ENCODE measurements at places on chromosomes 12 and 14.

DNA sequence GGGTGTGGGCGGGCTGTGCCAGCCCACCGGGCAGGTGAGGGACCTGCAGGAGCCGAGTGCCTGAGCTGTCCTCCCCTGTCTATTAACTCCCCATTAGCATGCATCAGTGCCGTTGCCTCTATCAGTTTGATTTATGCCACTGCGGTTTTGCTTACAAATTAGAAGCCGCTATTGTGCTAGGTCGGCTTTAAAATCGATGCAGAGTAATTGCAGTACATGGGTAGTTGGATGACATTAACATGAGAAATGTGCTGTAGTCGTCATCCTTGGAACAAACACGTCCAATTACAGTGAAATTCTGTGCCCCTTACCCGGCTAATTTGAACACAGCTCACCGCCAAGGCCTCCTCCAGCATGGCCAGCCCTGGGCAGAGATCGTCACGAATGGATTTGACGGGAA, 145.8 kb downstream of the TSPAN9 start:
- no peak for DNase-seq

DNA sequence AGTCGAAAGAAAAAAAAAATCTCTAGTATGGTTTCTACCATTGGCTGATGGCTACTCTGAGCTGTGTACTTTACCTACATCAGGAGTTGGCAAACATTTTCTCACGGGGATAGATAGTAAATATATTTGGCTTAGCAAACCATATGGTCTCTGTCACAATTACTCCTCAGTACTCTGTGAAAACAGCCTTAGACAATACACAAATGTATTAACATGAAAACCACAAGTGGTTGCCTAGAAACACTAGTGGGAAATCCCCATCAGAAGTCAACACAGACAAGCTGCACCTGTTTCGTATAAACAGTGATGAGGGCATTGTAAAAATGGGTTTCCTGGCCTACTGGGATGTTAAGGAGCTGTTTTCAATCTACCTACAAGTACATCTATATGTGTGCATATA, 84.6 kb upstream of the NAV3 start:
- DNase-seq = no peak

- DNase-seq = peak; percentile 40
Observed at GRCh38 chr14:95319312-95320077, at the start of gene CLMN. Gene CLMN (minus strand): TSS chr14:95319908. CDS start chr14:95319792, 116 bp downstream.

GRCh38 chr14:56949828-56950227, 139.5 kb upstream of the OTX2 start:
- no peak for DNase-seq

GRCh38 chr14:63174760-63175191, 29.5 kb upstream of the RHOJ start:
- no peak for DNase-seq

- peak; percentile 35 for DNase-seq
Observed at GRCh38 chr14:34665785-34666435, 36.0 kb upstream of the SNX6 start.

DNA sequence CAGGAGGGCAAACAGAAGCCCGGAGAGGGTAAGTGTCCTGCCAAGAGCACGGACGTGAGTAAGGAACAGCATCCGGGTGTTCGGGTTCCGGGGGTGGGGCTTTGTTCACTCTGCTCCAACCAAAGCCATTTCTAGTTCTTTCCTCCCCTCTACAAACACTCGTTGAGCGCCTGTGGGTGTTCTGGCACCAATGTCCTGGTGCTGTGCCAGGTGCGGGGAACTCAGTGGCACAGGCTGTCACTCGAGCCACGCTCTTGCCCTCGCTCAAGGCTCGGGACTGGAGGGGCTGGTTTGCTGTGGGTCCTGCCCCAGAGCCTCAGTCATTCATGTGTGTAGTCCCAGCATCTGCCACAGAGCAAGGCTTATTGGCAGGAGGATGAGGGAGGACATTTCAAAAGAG, 157.5 kb downstream of the CALM1 start:
- DNase-seq = no peak

DNA sequence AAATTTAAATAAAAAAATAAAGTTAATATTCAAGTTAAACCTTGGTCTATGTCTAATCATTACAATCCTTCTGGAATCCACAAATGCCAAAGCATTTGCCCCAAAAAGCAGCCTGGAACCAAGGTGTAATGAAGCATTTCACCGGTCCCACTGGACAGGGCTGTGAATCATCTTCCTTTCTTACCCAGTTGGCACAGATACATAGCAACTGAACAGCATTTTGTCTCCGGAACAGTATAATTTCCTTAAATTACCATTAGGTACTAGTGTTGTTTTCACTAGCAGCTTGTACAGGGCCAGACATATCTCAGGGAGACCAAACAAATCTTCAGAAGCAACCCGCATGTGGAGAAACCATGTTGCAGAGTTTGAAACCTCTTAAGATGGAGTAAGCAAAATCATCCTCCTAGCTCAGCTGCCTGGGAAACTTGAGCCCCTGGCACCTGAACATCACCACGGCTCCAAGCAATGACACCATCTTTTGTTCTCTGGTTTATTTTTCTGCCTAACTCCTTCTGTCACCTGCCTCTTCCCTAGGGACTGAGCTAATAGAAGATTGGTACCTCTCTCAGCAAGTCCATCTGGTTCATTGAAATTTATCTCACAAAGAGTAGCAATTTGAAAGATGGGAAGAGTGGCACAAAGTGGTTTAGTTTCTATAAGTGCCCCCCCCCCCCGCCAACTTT, 17.9 kb upstream of the MDM1 start:
- no peak for DNase-seq

DNA sequence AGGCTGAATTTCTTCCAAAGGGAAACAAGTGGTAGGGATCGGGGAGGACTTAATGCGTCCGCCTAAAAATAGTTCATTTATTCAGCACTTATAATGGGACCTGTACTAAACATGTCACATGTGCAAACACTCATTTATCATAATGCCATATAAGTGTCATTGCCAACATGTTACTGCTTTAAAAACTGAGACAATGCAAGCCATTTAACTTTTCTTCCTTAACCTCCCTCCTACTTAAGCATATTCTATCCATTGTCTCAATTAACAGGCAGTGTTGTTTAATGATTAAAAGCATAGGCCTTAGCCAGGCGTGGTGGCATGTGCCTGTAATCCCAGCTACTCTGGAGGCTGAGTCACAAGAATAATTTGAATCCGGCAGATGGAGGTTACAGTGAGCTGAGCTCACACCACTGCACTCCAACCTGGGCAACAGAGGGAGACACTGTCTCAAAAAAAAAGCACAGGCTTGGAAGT, 13.5 kb upstream of the SCFD1 start:
- no peak for DNase-seq

DNA sequence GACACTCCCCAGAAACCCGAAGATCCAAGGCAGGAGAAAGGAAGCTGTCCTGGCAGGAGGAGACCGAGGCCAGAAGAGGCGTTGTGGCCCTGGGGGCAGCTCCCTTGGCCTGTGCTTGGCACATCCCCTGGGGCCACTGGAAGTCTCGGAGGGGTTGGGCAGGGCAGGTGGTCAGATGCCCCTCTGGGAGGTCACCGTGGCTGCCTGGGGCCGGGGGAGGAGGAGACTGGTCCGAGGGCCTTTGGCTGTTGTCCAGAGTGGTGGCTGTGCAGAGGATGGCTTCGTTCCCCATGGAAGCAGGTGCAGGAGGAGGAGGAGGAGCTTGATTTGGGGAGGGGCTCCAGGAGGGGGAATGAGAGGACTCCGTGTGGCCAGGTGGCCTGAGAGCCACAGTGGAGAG, 3.3 kb upstream of the NUDT14 start:
- no peak for DNase-seq

DNA sequence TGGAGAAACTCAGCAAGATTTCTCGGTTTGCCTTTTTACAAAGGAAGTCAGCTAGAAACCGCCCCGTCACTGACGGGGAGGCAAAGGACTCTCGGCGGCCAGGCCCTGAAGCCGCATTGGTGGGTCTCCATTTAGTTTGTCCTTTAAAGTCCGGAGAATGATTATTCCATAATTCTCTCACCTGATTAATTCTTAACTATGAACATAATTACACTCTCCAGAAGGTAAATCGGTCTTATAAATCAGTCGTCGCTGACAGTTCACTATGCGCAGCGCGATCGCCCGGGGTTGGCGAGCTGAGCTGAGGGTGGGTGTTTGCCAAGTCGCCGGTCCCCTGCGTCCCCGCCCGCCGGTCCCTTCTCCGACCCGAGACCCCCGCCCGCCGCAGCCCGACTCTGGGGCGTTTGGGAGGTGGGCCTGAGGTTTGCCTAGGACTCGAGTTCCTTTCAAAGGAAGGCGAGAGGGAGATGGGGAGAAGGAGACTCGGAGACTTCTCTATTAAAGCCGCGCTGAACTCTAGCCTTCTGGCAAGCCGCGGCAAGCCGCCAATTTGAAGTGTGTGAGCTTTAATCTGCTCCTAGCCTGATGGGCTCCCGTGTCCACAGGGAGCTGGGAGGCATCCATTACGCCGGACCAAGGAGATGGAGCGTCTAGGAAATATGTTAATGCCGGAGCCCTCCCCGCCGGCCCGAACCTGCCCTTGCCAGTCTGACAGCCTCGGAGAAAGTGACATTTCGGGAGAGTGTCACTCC, 392.9 kb downstream of the NOVA1 start:
- no peak for DNase-seq

Data from CD4-positive, alpha-beta memory T cell (primary cell).